ENCODE measurements at places on chromosomes 7 and 10.

- DNase-seq: no peak
These were observed 1199.9 kb downstream of the GATA3 start for GRCh38 chr10:9254353-9254752.

DNA sequence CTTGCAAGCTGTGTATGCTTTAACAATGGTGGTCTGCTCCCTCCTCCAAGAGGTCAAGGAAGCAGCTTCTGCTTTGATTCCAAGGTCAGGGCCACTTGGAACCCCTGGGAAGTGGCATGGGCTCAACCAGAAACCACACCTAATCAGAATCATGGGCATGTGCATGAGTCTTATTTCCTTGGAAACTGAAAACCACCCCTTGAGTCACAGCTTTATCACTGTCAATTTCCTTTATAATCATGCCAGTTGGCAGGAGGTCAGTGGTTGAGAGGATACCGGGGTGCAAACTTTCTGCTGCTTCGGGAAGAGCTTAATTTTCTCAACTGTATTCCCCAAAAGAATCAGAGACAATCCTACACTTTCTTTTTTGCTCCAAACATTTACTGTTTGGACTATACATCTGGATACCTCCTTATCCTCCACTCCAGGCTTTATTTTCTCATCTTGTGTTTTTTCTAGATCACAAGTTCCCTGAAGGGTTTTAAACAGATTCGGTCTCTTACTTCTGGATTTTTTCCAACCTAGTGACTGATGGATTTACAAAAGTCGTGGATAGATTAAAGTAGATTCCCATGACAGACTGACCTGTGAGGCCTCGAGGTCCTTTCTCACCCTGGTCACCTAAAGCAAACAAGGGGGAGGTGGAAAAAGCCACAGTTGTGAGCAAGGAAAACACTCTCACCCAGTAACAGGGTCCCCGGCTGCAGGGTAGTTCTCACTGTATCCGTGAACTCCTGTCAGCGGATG lies 36.0 kb downstream of the COL17A1 start:
- no peak for DNase-seq

- DNase-seq: no peak
These were observed 123.9 kb downstream of the CACNA2D1 start for GRCh38 chr7:82319674-82320118.

- DNase-seq: no peak
These were observed 245.3 kb upstream of the SLC26A5 start for GRCh38 chr7:103691291-103691690.

GRCh38 chr7:80453699-80454340 lies 58.0 kb downstream of the GNAT3 start:
- DNase-seq: no peak

- no peak for DNase-seq
These were observed 117.0 kb downstream of the CHCHD3 start for GRCh38 chr7:132964876-132965275.

GRCh38 chr10:59674215-59674836 lies 35.3 kb downstream of the SLC16A9 start:
- DNase-seq: no peak

GRCh38 chr10:35192645-35193249 lies 66.1 kb downstream of the CREM start:
- no peak for DNase-seq

DNA sequence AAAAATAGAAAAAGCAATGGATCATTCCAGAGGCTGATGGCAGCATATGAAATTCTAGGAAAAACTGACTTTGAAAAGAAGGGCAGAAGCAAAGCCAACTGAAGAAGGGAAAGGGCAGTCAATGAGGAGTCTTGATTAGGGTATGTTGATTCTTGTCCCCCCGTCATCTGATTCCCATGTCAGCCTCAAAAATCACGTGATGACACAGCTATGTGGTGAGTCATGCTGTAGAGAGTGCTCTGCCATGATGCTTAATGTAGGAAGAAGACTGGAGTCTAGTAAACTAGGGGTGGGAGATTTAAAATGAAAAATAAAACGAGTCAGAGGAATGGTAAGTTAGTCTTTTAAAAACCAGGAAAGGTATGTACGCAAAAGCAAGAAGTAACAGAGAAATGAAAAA lies 3.9 kb upstream of the POU6F2 start:
- no peak for DNase-seq

DNA sequence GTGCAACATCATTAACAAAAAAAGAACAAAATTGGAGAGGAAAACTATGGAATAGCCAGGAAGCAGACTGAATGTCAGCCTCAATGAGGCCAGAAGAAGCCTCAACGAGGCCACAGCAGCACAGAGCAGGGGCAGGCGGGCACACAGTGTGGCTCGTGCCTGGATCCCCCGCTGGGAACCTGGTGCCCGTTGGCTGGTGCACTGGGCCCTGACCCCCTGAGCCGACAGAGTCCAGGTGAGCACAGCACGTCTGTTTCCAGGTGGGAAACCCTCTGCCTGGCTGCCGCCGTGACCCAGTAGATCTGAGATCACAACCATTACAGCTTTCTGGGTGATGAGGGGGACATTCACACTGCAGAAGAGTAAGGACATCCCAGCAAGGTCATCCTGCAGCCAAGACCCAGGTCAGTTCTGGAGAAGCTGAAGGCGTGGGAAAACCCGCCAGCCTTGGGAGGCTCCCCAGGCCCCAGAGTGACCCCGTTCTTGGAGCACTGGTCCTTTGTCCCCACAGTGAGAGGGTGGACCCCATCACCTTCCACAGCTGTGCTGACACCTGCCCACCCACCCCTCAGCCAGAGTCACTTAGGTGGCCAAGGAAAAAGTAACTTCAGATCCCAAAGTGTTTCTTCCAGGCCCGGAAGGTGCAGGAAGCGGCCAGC lies 222.1 kb downstream of the ADARB2 start:
- DNase-seq: no peak

- no peak for DNase-seq
These were observed 44.5 kb downstream of the RBM28 start for GRCh38 chr7:128299109-128299607.

DNA sequence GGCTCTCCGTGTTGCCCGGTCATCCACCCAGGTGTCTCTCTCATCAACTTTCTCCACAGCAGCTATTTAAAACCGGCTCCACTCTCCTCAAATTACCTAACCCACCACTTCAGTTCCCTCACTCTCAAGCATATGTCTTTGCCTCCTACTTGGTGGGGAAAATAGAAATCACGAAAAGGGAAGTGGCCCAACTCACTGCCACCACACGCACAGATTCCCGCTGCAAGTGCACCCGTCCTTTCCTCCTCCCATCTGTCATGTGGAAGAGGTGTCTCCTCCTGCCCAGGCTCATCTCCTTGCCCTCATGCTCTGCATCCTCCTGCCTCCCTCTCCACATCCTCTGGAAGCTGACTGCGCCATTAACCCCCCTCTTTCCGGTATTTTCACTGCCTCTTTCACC lies 80.8 kb upstream of the MKX start:
- no peak for DNase-seq

GRCh38 chr7:151451626-151452571 lies 12.0 kb upstream of the CRYGN start:
- no peak for DNase-seq

DNA sequence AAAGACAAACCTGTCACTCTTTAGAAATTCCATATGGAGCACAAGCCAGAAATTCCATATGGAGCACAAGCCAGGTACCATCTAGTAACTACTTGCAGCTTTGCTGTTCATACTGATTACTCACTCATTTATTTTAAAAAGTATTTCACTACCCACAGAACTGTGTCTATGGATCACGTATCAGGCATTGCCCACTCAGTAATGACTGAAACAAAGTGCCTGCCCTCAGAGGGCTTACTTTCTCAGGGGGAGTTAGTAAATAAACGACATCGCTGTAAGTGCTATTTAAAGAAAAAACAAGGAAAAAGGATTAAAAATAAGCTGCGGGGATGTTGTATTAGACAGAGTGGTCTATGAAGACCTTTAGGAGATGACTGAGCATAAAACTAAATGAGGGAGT lies 170.9 kb downstream of the GALNT11 start:
- no peak for DNase-seq

DNA sequence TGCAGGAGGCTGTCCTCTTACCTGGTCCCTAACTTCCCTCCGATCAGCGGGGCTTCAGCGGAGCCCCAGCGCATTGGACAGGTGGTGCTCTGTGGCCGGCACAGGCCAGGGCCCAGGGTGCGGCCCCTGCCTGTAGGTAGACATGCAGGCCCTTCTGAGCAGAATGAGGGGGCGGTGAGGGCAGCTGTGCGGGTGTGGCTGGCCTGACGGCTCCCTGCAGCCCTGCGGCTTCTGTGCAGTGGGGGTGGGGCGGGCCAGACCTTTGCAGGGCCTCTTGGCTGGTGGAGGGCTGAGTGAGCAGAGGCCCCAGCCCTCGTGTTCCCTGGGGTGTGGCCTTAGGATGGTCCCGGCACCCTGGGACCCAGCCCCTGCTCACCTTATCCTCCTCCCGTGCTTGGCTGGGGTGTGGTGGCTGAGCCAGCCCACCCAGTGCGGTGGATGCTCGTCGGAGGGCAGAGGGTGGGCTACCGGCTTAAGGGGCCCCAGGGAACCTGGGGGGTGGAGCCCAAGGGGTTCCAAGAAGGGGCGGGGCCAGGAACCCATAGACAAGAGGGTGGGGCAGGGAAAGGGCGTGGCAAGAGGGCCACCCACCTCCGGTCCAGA lies 175.2 kb upstream of the TNRC18 start:
- no peak for DNase-seq

DNA sequence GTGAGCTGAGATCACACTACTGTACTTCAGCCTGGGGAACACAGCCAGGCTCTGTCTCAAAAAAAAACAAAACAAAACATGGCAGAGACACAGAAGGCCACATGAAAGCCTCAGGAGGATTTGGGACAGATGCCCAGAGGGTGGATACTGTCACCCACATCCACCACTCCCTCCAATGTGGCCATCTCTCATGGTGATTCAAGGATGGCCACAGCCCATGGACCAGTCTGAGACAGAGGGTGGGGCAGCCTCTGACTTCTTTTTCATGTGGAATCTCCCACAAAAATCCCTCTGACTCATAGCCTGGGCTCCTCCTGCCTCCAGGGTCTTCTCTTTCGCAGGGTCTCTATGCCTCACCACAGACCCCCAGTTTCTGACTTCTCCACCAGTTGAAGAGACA lies 59.0 kb upstream of the GTF2I start:
- DNase-seq: no peak

DNA sequence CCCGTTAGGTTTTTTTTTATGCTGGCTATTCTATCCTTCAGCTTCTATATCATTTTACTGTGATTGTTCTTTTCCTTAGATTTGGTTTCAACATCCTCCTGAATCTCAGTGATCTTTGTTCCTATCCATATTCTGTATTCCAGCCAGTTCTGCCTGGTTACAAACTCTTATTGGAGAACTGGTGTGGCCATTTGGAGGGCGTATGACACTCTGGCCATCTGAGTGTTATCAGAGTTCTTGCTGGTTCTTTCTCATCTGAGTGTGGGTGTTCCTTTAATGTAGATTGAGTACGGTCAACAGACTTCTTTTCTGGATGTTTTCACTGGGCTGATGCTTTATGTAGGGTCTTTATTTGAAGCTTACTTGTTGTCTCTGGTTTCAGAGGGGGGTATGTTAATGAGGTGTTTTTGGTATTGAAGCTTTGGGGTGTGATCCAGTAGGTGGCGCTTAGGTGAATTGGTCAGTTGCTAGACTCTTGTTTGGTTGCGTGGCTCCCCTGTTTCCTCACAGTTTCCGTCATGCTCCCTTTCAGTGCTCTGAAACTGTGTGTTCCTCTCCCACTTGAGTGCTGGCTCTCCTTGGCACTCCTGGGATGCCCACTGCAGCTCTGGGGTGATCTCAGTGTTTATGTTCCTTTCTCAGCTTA lies 80.7 kb downstream of the FANK1 start:
- DNase-seq: no peak

DNA sequence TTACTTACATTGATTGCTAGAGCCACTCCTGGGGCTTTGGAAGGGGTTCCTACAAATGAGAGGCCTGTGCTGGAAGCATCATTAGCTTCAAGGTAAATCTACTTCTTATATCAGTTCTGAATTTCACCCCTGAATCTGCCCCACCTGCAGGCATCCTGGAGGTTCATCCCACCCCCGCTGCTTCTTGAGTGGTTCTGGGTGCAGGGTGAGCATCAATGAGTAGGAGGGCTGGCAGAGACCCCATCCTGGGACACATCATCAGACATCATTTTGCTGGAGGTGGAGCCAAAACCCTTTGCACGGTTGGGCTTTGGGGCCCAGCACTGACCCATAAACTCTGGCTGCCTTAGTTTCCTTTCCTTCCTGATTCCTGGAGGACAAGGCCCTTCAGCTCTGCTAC lies 143.7 kb downstream of the PTPN20 start:
- no peak for DNase-seq

- no peak for DNase-seq
These were observed 53.6 kb downstream of the CREB3L2 start for GRCh38 chr7:137948083-137948844.

GRCh38 chr10:77604063-77604462 lies 33.5 kb downstream of the KCNMA1 start:
- no peak for DNase-seq

GRCh38 chr10:82213784-82214183 lies 338.8 kb downstream of the NRG3 start:
- DNase-seq: no peak

- DNase-seq: no peak
These were observed 3.3 kb downstream of the TMEM140 start for GRCh38 chr7:135151132-135151531.

- DNase-seq: no peak
These were observed 229.2 kb downstream of the TCF7L2 start for GRCh38 chr10:113179265-113179664.

DNA sequence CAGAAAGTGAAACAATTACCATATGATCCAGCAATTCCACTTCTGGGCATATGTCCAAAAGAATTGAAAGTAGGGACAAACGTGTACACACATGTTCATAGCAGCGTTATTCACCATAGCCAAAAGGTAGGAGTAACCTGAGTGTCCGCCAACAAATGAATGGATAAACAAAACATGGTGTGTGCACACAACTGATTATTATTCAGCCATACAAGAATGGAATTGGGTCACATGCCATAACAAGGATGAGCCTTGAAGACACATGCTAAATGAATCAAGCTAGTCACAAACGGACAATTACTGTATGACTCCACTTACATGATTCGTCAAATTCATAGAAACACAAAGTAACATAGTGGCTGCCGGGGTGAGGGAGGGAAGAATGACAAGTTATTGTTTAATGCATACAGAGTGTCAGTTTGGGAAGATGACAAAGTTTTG lies 4.1 kb upstream of the OIT3 start:
- no peak for DNase-seq

GRCh38 chr7:26284477-26284876 lies 7.2 kb upstream of the SNX10 start:
- DNase-seq: no peak

DNA sequence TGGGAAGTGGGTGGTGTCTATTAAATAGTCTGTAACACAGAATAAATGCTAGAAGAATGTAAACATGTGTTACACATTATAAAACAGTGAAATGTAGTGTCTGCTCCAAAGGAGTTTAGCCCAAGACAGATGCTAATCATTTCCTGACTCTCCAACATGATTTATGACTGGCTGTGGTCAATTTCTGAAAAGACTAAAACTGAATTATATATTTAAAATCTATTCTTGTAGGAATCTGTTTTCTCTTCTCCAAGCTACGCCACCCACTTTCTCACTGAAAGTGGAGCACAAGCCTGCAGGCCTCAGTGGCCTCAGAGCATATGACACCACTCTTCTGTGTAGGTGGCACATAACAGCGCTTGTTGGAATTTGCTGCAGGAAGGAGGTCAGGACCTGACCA lies 44.4 kb downstream of the CTTNBP2 start:
- no peak for DNase-seq

- no peak for DNase-seq
These were observed 41.6 kb upstream of the AQP1 start for GRCh38 chr7:30869794-30870611.

Measured in activated CD8-positive, alpha-beta memory T cell treated with anti-CD3 and anti-CD28 coated beads for 1 hour (primary cell).